NCI-H187 treated with DMSO at 0.1 percent for 48 hours (cell line): ENCODE measurements at places on chromosomes 1 and 21.

- no peak for DNase-seq
These were observed 151.7 kb downstream of the LYPLAL1 start for GRCh38 chr1:219325368-219325742.

DNA sequence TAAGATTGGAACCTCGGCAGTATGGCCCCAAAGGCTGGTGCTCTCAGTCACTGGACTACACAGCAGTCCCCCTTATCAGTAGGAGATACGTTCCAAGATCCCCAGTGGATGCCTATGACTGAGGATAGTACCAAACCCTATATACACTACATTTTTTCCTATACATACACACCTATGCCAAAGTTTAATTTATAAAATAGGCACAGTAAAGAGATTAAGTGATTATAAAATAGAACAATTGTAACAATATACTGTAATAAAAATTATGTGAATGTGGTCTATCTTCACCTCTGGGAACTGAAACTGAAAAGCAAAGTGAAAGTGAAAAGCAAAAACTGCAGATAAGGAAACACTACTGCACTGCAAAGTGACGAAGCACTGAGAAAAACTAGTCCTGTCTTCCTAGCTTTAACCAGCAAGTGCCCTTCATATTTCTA lies 96.8 kb downstream of the INTS7 start:
- DNase-seq: no peak

DNA sequence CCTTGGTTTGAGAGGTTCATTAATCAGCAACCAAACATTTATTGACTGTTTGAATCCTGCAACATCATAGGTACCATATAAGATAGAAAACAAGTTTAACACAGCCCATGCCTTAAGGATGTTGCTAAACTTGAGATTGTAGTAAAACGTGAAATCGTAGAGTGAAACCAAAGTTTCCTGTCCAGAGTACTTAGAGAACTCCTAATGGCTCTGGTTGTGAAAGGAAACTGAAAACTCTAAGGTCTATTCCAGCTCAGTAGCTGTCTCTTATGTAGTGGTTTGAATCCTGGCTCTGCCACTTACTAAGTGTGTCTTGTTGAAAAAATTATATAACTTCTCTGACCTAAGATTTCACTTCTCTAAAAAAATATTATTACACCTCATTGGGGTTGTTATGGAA lies 310.9 kb downstream of the NTNG1 start:
- DNase-seq: no peak

GRCh38 chr21:38400195-38400919 lies 97.9 kb downstream of the ERG start:
- no peak for DNase-seq
